ENCODE measurements at places on chromosomes 2 and 18. TPM values are rescaled to one million over a fixed set of nuclear protein-coding genes. Genes with fewer than 3 reads are reported as not detected.

DNA sequence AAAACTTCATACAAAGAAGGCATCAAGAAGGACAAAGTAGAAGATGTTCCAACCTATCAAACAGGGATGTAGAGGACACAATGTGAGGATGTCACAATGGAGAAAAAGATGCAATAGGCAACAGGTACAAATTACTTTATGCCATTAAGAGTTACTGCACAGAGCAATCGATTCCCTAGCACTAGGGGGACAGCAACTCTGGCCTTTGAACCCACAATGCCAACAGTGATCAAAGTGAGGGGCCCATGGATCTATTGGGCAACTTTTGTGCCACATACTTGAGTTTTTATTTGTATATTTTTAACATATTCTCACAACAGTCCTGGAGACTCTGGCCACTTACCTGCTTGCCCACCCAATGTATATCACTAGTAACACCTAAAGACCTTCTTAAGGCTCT lies 220.2 kb downstream of the HNMT start:
- no peak for DNase-seq
- H3K4me3 ChIP-seq: no peak overlapping the region
- H3K4me1 ChIP-seq: peaks cover 5% of the 10 kb centered on the region
- H3K36me3 ChIP-seq: no peaks in the 10 kb centered on the region
- H3K27ac ChIP-seq: no peak overlapping the region
- no peaks in the 10 kb centered on the region for H3K27me3 ChIP-seq

Gene ALPP
- total RNA-seq: not detected

GRCh38 chr2:4653991-4654390 lies 950.6 kb downstream of the DCDC2C start:
- no peaks in the 10 kb centered on the region for H3K27me3 ChIP-seq
- DNase-seq: no peak
- no peaks in the 10 kb centered on the region for H3K4me1 ChIP-seq
- H3K27ac ChIP-seq: no peak overlapping the region

DNA sequence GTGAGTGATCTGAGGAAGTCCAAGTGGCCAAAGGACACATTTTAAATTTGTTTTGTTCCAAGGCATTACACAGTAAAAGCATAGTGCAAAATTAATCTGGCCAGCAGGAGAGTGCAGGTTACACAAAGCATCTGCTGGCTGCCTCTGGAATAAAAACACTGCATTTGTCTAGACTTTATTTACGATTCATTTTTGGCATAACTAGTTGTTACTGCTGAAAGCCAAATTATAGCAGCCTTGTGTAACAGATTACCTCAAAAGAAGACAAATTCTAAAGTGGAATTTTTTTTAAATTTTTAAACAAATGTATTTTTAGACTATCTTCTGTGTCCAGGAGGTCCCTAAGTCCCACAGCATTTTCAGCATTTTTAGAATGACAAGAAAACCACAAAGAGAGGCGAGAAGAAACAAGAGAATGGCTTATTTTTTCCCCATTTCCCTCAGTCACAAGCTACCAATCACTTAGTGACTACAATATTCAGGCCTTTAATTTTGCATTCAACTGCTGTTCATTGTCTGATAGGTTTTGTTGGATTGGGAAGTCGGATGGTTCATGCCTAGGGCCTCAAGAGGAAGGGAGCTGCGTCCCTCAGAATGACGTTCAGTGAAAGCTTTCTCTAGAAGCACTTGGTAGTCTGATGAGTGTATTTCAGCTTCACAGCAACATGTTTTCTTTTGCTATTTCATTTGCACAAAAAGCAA lies 46.0 kb downstream of the TMEFF2 start:
- peak overlapping the region; percentile 40 for H3K27ac ChIP-seq
- no peaks in the 10 kb centered on the region for H3K27me3 ChIP-seq
- no peak overlapping the region for H3K4me3 ChIP-seq
- H3K4me1 ChIP-seq: peaks cover 31% of the 10 kb centered on the region

Gene DNAJC27
- 10.1 TPM for total RNA-seq

GRCh38 chr2:121388371-121388770 lies 103.4 kb upstream of the TFCP2L1 start:
- H3K4me3 ChIP-seq: no peak overlapping the region
- peaks cover 10% of the 10 kb centered on the region for H3K4me1 ChIP-seq
- no peak for DNase-seq

Gene ABCB11
- 0.05 TPM for total RNA-seq

DNA sequence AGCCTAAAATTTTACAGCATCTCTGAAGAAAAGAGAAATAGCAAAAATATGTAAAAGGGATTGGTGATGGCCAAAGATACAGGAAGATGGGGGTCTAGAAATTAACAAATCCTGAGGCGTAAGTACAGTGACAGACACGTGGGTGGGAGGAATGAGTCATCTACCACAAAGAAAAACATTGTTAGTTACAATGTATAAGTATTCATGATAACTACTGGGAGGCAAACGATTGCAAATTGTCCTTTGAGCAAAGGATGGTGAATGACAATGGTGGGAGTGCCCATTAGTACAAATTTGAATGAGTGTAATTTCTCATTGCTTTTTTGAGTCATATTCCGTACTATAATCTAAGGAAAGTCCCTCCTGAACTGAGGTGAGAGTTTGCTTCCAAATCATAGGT lies 809.0 kb upstream of the FAM98A start:
- no peak overlapping the region for H3K27ac ChIP-seq
- H3K4me1 ChIP-seq: no peaks in the 10 kb centered on the region
- DNase-seq: no peak
- H3K36me3 ChIP-seq: no peaks in the 10 kb centered on the region
- H3K4me3 ChIP-seq: no peak overlapping the region

GRCh38 chr2:32701806-32702205 lies 74.0 kb downstream of the TTC27 start:
- no peak overlapping the region for H3K4me3 ChIP-seq
- peaks cover 22% of the 10 kb centered on the region for H3K4me1 ChIP-seq
- no peak for DNase-seq
- H3K27ac ChIP-seq: peak overlapping the region; percentile 37
- H3K36me3 ChIP-seq: peaks cover 11% of the 10 kb centered on the region

DNA sequence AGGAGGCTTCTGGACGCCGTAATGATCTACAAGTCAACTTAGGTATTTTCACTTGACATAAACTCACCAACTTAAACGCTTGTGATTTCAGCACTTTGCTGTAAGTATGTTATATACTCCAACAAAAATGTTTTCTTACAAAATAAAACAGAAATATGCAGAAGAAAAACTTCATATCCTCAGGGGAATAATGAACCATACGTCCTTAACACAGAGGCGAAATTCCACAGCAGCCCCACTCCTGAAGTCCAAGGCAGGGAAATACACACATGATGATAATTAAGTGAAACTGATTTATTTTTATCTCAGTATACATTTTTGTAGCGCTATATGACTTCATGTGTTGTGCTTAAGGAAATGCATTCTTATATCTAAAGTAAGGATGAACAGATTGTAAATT lies 335.4 kb upstream of the VWC2L start:
- H3K4me3 ChIP-seq: no peak overlapping the region
- H3K36me3 ChIP-seq: no peaks in the 10 kb centered on the region
- no peak for DNase-seq
- no peaks in the 10 kb centered on the region for H3K4me1 ChIP-seq

Gene ZAP70
- total RNA-seq: 0.55 TPM

Gene TRABD2A
- 0.49 TPM for total RNA-seq

DNA sequence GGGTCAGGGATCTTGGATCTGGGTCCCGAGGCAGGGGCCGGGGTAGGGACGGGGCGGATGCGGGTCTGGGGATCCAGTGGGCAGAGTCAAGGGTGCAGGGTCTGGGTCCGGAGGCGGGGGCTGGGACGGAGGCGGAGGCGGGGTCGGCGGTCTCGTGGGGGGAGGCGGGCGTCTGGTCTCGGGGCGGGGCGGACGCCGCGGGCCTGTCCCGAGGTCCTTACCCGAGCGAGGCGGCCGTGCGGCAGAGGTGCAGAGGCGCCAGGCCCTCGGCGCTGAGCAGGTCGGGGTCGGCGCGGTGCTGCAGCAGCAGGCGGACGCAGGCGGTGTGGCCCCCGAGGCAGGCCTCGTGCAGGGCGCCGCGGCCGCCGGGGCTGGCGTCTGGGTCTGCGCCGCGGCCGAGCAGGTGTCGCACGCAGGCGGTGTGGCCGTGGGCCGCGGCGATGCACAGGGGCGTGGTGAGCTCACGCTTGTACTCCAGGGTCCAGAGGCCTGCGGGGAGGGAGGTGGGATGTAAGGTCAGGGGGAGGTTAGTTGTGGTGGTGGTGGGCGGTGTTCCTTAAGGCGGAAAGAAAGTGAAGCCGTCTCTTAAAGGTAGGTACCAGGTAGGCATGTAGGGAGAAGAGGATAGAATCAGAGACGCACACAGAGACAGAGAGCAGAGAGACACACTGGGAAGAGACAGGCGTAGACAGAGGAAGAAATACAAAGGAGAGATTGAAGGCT lies 26.6 kb downstream of the ASB18 start:
- H3K36me3 ChIP-seq: no peaks in the 10 kb centered on the region
- peaks cover 48% of the 10 kb centered on the region for H3K4me1 ChIP-seq
- peaks cover 80% of the 10 kb centered on the region for H3K27me3 ChIP-seq
- DNase-seq: no peak
- H3K4me3 ChIP-seq: peak overlapping the region; percentile 65

Gene TFCP2L1
- total RNA-seq: 0.14 TPM

- peaks cover 16% of the 10 kb centered on the region for H3K4me1 ChIP-seq
- DNase-seq: no peak
- H3K4me3 ChIP-seq: no peak overlapping the region
Measured at GRCh38 chr2:42984617-42985016, 192.2 kb upstream of the HAAO start.

DNA sequence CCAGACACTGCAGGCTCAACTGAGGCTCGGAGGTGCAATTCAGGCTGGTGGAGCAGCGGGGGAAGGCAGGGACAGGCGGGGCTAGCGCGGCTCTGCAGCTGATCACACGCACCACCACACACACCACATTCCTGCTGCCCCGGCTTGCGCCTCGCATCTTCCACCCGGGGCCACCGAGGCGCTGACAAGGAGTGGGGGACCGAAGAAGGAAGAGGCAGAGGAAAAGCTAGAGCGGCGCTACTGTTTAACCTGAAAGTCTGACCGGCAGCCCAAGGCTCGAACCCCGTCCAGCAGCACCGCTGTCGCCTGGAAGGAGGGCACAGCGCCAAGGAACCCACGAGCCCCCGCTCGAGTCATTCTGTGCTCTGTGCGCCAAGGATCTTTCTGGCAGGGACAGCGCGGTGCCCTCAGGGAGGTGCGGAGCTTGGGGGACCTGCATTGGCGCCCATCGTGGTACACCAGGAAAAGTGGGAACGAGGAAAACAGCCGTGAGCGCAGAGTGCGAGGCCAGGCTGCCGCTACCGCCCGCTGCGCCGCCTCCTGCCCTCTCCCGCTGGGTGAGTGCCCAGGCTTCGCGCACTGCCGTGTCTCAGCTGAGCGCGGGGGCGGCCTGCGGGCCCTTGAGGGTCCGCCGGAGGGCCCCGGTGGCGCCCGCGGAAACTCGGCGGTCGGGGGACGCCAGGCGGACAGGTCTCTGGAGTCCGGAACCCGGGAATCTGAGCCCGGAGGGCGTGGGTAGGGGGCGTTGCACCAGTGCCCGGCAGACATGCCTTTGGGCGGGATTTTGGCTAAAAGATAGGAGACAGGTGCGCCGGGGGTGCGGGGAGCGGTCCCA lies 860 bp upstream of the KCNJ3 start:
- H3K36me3 ChIP-seq: no peaks in the 10 kb centered on the region
- H3K4me3 ChIP-seq: peak overlapping the region; percentile 63
- no peak for DNase-seq
- H3K4me1 ChIP-seq: peaks cover 23% of the 10 kb centered on the region

- peak overlapping the region; percentile 63 for H3K27ac ChIP-seq
- no peak overlapping the region for H3K4me3 ChIP-seq
- H3K36me3 ChIP-seq: no peaks in the 10 kb centered on the region
- H3K27me3 ChIP-seq: no peaks in the 10 kb centered on the region
- DNase-seq: peak; percentile 53
Measured at GRCh38 chr18:34773961-34774766, 64.1 kb downstream of the DTNA start.

- peaks cover 27% of the 10 kb centered on the region for H3K4me1 ChIP-seq
- H3K4me3 ChIP-seq: no peak overlapping the region
Measured at GRCh38 chr2:43444989-43445645, 150.7 kb downstream of the THADA start.

GRCh38 chr2:11537951-11538350 lies 4.1 kb downstream of the GREB1 start:
- peaks cover 34% of the 10 kb centered on the region for H3K4me1 ChIP-seq
- no peak overlapping the region for H3K27ac ChIP-seq
- no peaks in the 10 kb centered on the region for H3K36me3 ChIP-seq
- no peaks in the 10 kb centered on the region for H3K27me3 ChIP-seq
- DNase-seq: no peak
- no peak overlapping the region for H3K4me3 ChIP-seq

DNA sequence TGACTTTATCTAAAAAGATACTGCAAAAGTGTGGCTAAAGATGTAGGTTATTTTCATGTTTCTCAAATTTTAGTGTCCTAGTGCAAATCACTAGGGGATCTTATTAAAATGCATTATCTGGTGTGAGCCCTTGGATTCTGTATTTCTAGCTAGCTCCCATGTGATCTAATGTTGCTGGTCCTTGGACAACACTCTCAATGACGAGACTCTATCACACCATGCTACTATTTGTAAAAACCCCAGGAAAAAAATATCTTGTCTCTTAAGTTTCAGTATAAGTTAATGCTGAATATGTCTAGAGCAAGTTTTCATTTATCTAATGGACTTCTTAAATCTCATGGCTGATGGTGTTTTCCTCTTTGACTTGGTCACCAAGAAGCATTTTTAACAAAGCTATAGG lies 5.8 kb downstream of the DOCK10 start:
- peaks cover 32% of the 10 kb centered on the region for H3K27me3 ChIP-seq
- peaks cover 6% of the 10 kb centered on the region for H3K4me1 ChIP-seq
- H3K36me3 ChIP-seq: no peaks in the 10 kb centered on the region
- no peak overlapping the region for H3K4me3 ChIP-seq
- no peak for DNase-seq
- H3K27ac ChIP-seq: no peak overlapping the region
